ENCODE measurements at places on chromosomes 12 and 14.

DNA sequence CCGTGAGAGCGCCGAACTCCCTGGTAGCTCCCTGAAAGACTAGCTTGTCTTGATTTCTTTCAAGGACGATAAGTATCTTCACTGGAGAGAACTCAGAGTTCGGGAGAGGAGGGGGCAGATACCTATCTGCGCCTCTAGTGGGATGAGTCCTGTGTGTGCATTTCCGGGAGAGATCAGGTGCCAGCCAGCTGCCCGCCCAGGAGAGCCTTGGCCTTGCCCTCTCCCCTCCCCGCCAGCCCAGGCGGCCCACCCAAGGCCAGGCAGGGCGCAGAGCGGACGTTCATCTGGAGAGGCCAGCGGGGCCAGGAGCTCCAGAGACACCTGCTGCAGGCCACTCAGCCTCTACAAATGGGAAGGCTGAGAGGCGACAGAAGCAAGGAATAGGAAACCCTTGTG, 1.0 kb downstream of the CD9 start:
- no peak for DNase-seq

GRCh38 chr12:19692091-19692490, 252.8 kb downstream of the AEBP2 start:
- no peak for DNase-seq

- DNase-seq = peak; percentile 93
Observed at GRCh38 chr12:55720894-55721444, 776 bp downstream of the RDH5 start.

GRCh38 chr14:68506021-68506644, 286.7 kb downstream of the ZFP36L1 start:
- DNase-seq = no peak

GRCh38 chr12:49568442-49569162, 660 bp upstream of the MCRS1 start:
- DNase-seq = no peak

- no peak for DNase-seq
Observed at GRCh38 chr14:75650253-75651058, 10.2 kb downstream of the ERG28 start.

DNA sequence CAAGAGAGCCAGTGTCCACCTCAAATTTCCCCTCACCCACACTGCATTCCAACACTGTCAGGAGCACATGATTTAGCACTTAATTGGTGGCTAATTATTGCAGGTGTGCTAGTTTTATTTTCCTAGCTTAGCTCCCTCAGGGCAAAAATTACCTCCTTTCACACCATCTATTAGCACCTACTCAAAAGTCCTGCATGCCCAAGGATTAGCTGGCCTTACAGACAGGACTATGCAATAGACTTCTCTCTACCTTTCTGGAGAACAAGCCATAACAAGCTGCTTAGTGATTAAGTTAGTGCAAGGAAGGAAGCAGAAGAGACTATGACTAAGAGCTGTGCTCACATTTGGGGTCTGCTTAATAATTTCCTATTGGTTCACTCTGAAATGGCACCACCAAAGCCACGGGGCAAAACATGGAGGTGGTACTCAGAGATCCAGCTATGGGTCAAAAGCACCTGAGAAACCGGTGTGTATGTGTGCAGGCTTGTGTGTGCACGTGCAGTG, 69.5 kb downstream of the STON2 start:
- no peak for DNase-seq

DNA sequence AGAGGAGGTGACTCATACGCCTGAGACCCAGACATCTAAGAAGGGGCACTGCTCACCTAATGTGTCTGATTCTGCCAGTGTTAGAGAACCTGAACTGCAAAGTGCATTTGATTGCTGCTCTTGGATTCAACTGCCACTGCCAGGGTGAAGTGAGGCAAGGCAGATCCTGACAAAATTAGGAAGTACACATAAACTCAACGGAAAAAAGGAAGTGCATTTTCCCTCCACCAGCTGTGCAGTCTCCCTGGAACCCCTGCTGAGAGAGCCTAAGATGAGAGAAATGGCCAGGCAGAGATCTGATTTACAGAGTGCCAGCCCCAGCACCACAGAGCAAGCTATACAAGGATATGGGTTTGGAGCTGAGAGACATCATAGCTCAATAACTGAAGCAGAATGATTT, 215.3 kb downstream of the SEC23A start:
- no peak for DNase-seq

- DNase-seq = no peak
Observed at GRCh38 chr12:18400186-18400585, 138.9 kb downstream of the PIK3C2G start.

DNA sequence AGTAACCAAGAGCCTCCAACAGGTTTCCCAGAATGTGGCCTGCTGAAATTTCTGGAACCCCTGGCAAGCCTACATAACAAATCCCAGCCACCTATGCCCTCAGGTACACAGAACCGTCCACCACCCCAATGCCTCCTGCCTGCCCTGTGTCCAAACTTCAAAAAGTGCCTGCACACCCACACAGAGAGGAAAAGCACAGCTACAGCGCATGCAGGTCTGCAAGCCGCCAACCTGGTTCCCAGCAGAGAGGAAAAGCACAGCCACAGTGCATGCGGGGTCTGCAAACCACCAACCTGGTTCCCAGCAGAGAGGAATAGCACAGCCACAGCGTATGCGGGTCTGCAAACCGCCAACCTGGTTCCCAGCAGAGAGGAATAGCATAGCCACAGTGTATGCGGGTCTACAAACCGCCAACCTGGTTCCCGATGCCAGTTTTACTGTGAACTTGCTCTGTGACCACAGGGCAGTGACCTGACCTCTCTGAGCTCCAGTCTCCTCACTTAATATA, 113.5 kb downstream of the SCARB1 start:
- DNase-seq = no peak

- no peak for DNase-seq
Observed at GRCh38 chr14:104428860-104429259, 150.7 kb upstream of the C14orf180 start.

DNA sequence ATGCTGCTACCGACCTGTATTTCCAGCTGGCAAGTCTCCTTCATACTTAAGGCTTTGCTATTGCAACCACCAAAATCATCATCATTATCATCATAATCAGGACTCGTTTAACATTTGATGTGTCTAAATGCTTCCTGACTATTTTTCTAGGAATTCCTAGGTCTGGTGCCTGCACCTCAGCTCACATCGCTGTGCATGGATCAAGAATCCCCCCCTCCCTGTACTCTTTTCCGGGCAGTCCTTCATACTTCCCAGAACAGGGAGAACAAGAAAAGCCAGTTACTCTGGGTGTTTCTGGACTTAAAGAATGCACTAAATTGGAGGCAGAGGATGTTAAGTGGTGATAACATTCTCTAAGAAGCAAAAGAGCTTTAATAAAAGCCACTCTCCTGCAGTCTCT, 9.4 kb downstream of the ERP27 start:
- DNase-seq = no peak

DNA sequence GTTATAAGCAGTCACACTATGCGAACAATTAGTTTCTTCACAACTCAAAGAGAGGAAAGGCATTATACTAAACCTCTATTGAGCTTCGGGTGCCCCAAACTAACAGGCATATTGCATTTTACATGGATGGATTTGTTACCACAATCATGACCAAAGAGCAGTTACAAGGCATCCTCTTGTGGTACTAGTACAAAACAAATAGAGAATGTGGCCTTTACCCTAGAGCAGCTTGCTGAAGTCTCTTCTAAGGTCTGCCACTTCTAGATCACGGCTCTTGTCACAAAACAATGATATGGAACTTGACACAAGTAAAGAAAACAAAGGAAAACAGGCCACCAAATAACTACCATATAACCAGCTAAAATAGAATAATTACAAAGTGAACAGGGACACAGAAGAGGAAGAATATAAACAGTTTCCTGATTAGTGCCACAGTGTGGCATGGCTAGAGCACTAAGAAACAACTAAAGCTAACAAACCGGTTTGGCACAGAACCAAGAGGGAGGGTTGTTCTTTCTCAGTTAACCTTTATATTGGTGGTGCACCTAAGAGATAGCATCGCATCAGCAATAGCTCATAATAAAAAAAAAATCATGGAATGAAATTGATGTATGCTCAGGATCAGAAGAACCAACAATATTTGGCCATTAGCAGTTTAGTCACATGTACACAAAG, 209.7 kb upstream of the ATP2B1 start:
- DNase-seq = no peak

- no peak for DNase-seq
Observed at GRCh38 chr12:52798003-52798670, 2.2 kb upstream of the KRT3 start.

- no peak for DNase-seq
Observed at GRCh38 chr14:23299211-23299957, 3.3 kb downstream of the PPP1R3E start.

DNA sequence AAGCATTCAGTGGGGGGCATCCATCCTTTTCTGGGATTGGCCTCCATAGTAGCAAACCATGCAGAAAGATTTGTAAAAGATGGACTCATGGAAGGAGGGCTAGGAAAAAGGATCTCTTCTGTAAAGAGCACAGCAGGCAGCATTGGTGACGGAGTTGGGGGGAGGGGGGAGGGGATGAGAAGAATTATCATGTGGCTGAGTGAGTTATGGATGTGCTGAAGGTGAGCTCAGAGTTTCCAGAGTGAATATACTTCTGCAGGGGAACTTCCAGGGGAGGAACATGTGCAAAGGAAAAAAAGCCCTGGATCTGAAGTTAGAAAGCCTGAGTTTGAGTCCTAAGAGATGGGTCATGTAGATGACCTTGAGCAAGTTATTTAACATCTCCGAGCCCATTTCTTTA, 3.9 kb upstream of the B4GALNT3 start:
- no peak for DNase-seq

- DNase-seq = no peak
Observed at GRCh38 chr12:131555197-131555846, 155.6 kb upstream of the SFSWAP start.

DNA sequence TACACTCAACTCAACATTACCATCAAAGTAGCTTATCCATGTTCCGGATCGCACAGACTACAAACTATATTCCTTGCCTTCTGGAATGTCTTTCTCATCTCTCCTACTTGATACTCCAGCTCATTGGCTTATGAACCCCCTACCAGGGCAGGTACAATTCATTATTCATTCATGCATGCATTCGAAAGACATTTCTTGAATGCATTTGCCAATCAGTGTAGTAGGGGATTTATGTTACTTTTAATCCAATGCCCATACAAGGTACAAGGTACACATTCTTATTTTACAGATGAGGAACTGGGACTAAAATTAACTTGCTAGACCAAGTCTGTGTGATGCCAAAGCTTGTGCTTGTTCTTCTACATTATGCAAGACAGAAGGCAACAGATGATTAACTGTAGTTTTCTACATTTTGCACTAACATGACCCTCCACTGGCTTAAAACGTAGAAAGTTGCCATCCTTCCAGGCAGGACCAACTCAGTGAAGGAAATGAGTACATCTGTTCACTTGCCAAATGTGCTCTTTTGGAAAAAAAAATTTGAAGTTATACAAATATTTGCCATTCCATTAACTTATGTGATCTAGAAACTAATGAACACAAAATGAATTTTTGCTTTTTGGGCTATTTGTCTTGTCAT, 53.8 kb upstream of the KCNJ8 start:
- no peak for DNase-seq

- no peak for DNase-seq
Observed at GRCh38 chr14:64654246-64654900, 49.9 kb upstream of the PLEKHG3 start.

- DNase-seq = no peak
Observed at GRCh38 chr14:31717294-31718085, 156.3 kb downstream of the NUBPL start.

DNA sequence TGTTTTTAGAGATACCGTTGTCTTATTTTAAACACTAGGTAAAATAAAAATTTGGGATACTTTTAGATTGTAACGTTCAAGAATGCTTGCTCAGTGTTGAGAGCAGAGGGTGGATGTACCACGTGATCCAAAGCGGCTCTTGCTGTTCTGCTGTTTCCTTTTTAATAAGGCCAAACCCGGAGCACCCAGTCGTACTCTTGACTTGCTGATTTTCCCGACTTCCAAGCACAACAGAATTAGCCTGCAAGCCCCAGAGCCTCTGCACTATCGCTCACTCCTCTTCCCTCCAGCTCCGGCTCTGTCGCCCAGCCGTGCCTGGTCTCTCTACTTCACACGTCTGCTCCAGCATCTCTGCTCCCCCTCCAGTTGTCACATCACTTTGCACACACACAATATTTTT, 77.3 kb downstream of the EMP1 start:
- no peak for DNase-seq

GRCh38 chr12:47943623-47944340, 19.6 kb upstream of the TMEM106C start:
- DNase-seq = no peak

GRCh38 chr14:26554069-26554772, 43.6 kb downstream of the NOVA1 start:
- DNase-seq = no peak

DNA sequence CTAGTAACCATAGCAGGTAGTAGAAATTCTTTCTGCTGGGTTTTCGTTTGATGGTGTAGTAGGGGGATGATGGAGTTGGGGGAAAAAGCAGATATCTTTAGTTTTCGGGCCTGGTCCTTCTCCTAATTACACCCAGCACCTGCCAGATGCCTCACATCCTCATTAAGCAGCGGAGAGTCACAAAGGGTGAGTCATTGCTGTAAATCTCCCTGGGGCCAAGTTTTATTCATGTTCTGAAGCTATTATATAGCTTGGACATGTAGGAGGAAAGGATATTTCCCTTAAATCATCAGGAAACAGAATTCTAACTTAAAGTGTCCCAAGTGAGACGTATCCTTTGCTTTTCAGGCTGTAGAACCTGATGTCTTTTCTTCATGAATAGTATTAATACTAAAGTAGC, 4.9 kb upstream of the NECAP1 start:
- DNase-seq = no peak

DNA sequence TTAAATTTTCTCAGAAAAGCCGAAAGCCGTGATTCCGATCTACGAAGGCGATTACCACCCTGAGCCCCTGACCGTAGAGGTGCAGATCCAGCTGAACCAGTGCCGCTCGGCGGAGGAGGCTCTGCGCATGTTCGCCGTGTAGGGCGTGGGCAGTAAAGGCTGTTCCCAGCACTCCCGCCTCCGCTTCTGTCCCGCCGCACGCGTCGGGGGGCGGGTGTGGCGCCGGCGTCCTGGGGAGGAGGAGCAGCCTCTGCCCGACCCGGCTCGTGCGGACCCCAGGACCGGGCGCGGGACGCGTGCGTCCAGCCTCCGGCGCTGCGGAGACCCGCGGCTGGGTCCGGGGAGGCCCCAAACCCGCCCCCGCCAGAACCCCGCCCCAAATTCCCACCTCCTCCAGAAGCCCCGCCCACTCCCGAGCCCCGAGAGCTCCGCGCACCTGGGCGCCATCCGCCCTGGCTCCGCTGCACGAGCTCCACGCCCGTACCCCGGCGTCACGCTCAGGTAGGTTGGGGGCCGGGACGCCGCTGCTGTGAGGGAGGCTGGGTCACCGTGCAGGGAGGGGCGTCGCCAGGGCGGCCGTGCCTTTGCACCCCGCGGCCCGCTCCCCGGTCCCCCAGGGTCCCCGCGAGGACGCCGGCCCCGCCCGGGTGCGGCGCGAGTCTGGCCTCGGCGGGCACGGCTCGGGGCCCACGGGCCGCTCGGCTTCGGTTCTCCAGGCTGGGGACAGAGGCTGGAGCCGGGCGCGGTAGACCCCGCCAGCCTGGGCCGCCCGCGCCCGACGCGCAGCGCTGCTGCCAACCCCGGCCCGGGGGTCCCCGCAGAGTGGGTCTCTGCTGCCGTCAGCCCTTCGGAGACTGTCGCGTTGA, at the start of gene B3GNT4:
Gene B3GNT4 (plus strand): TSS at position 409 of the 866 bp plus-strand sequence. CDS start 910 bp downstream, outside the sequence.
- DNase-seq = no peak

GRCh38 chr14:46136456-46136855, 515.1 kb downstream of the RPL10L start:
- DNase-seq = no peak

Measured in gastrocnemius medialis (tissue), 4 donors.